Sciatic nerve (tissue), 2 donors: ENCODE measurements at places on chromosomes 4 and X.

- no peak for DNase-seq
Measured at GRCh38 chr4:104976262-104976661, 170.4 kb upstream of the TET2 start.

DNA sequence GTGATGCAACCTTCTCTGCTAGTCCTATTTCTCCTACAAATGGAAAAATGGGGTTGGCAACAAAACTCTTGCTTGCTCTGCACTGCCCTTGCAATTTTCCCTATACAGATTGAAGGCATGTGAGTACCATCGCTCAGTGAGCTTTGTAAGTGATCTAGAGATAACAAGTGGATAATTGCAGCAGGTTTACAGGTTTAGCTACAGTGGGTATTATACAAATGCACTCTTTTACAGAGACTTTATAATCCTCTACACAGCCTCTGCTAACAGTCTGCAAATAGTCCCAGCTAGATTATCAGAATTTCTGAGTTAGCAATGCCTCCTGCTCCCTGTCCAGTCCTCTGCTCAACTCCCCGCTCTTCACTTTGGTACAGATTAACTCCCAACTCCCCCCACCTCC is 11.1 kb downstream of the LEF1 start:
- no peak for DNase-seq

DNA sequence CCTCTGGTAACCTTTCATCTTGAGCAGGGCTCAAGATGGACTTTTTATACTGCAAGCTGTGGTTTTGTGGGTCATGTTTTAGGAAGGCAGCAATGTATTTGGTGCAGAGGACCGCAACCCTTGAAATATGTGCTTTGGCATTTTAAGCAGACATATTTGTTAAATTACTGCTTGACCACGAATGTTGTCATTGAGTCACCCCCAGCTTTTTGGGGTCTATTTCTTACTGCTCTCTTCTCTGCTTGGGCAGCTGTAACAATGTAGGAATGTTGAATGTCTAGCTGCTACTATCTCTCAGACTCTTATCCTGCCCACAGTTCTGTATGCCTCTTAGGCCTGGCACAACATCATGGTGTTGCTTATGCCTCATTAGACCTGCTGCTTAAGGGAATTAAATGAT is 6.0 kb downstream of the RBPJ start:
- no peak for DNase-seq

DNA sequence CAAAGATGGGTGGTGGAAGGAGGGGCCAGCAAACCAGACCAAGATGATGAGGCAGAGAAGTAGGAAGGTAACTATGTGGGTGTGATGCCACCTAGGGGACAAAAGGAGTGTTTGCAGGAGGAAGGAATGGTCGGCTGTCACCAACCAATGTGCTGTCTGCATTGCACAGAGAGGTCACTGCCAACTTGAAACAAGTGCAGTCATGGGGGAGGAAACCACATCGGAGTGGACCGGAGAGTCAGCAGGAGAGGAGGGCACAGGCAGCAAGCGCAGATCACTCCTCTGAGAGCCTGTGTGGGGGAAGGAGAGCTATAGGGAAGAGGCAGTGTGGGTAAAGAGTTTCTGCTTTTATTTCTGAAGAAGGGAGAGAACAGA is 38.5 kb upstream of the FGFBP2 start:
- peak; percentile 70 for DNase-seq

GRCh38 chr4:182257503-182257902 is 14.3 kb downstream of the TENM3 start:
- DNase-seq = no peak

GRCh38 chr4:170743633-170744032 is 653.9 kb upstream of the AADAT start:
- DNase-seq = no peak

DNA sequence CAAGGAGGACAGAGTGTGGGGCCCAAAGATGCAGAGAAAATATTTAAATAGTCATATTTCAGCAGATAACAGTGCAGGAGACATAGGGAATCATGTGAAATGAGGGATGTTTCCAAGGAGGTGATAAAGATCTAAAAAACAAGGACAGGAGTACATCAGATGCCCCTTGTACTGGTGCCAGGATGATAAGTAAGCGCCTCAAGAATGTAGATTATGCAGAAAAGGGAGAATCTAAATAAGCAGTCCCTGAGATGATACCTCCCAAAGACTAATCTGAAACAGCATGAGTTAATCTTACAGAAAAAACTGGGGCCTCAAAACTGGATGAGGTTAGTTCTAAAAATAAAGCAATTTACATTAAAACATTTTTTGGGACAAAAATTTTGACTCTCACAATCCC is 136.1 kb upstream of the WDFY3 start:
- DNase-seq = no peak

- no peak for DNase-seq
Measured at GRCh38 chr4:142156256-142156655, 519.9 kb downstream of the IL15 start.

- no peak for DNase-seq
Measured at GRCh38 chr4:8284391-8284790, 14.8 kb downstream of the HTRA3 start.

DNA sequence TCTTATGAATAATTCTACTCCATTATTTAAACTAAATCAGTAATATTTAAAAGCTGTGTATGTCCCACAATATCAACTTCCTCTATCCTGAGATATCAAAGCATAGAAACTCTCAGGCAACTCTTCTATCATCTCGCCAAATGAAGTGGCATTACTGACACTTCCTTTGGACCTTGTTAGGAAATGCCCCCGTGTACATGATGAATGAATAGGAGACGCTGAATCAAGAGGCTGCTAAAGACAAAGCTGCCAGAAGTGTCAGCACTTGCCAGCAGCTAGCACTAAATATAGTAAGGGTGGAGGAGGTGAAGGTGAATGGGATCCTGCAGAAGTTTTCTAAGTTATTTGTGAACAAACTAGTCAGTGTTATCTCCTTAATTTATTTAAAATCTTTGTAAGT is 99.5 kb upstream of the BLTP1 start:
- no peak for DNase-seq

DNA sequence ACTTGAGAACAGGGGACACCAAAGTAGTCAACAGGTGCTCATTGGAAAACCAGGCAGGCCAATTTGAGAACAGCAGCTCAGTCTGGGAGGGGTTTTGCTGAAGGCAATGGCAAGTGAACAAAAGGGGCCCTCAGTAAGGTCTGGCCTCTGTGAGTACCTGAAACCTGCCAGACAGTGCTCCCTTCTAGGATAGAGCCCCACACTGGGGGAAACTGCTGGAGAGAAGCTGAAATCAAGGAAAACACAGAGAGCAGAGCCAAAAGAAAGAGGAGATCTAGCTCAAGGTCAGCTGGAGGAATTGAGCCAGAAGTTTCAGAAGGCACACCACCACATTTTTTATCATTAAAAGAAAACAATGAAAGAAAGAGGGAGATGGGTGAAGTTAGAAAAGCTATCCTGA is 28.2 kb downstream of the PNMA6E start:
- DNase-seq = no peak

GRCh38 chrX:10070714-10071436 is 85.9 kb upstream of the CLCN4 start:
- DNase-seq = no peak

- no peak for DNase-seq
Measured at GRCh38 chr4:69708211-69708610, 52.2 kb downstream of the SULT1B1 start.

- no peak for DNase-seq
Measured at GRCh38 chr4:86250006-86250405, 109.8 kb downstream of the MAPK10 start.
